ENCODE measurements at places on chromosomes 11 and 22.

- peak; percentile 53 for DNase-seq
Observed at GRCh38 chr11:122491509-122491908, 164.0 kb upstream of the UBASH3B start.

DNA sequence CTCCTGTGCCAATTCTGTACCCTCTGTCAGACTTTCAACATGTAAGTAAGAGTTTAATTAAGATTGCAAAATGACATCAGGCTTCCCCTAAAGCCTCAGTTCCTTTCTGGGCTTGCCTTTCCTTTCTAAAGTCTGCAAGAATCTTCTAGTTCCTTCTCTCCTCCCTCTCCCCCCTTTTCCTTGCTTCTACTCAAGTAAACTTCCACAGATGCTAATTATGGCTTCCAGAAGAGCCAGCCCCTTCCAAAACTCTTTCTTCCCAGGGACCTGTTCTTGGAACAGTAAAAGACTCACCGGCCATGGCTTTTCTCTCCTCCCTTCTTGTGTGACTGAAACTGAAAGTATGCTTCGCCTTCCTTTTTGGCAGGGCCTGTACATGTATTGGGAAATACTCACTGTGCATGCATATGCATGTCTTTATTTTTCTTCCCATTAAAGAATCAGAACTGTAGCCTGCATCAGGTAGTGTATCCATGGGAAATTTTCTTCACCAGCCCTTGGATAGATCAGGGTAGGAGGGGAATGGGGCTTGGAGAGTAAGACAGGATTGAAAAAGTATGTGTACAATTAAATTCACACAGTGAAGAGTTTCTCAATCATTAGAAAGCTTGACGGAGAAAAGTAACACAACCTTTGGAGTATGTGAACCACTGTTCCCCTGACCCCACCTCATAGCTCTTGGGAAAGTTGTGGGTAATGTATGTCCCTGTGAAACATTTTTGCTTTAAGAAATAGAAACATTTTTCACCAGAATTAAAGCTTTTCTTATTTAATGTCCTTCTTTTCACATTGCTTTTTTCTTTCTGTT, at the start of gene CASP1:
TSS of gene CASP1 (minus strand) at position 332 of the 808 bp plus-strand sequence. CDS start at position 301, 31 bp downstream.
- DNase-seq = peak; percentile 69

- no peak for DNase-seq
Observed at GRCh38 chr11:1864831-1865665, 12.2 kb downstream of the LSP1 start.

DNA sequence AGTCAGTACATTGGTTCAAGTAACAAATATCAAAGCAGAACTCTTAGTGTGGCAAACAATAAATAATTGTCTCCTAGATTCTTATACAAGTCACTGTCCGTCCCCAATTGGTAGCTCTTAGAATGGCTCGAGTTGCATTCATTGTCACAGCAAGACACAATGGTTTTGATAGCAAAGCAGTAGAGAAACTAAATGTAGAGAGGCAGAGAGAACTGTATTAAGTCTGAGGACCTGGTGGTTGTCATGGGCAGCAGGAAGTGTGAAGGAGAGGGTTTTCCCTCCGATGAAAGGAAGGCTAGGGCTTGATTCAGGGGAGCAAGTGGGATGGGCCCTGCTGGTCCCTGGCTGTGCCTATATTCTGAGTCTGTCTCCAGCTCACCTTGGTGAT, 36.6 kb downstream of the RCOR2 start:
- DNase-seq = no peak

- no peak for DNase-seq
Observed at GRCh38 chr11:126115816-126116331, 53.2 kb upstream of the CDON start.

GRCh38 chr11:44266056-44266780, 43.7 kb downstream of the ALX4 start:
- no peak for DNase-seq

GRCh38 chr11:7536100-7536499, 22.3 kb downstream of the PPFIBP2 start:
- no peak for DNase-seq

DNA sequence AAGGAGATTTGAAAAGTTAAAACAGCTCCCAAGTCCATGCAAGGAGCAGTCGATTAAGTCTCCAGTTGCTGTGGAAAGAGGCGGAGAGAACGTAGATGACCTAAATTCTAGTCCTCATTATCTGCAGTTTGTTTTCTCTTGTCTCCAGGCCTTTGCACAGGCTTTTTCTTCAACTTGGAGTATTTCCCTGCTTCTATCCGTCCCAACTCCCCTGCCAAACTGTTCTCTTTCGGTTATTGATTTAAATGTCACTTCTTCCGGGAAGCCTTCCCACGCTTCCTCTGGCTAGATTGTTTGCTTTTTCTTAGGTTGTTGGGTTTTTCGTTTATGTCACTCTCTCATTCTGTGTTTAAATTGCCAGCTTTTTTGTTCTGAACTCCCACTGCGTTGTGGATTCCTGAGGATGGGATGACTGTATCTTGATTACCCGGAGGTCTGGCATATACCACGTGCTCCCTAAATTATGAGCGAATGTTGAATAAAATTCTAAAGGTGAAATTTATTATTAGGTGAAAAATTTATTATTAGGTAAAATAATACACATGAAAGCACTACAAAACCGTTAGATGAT, 463 bp downstream of the TMEM126B start:
- no peak for DNase-seq

- DNase-seq = peak; percentile 74
Observed at GRCh38 chr11:59573216-59573615, 42.4 kb downstream of the OSBP start.

DNA sequence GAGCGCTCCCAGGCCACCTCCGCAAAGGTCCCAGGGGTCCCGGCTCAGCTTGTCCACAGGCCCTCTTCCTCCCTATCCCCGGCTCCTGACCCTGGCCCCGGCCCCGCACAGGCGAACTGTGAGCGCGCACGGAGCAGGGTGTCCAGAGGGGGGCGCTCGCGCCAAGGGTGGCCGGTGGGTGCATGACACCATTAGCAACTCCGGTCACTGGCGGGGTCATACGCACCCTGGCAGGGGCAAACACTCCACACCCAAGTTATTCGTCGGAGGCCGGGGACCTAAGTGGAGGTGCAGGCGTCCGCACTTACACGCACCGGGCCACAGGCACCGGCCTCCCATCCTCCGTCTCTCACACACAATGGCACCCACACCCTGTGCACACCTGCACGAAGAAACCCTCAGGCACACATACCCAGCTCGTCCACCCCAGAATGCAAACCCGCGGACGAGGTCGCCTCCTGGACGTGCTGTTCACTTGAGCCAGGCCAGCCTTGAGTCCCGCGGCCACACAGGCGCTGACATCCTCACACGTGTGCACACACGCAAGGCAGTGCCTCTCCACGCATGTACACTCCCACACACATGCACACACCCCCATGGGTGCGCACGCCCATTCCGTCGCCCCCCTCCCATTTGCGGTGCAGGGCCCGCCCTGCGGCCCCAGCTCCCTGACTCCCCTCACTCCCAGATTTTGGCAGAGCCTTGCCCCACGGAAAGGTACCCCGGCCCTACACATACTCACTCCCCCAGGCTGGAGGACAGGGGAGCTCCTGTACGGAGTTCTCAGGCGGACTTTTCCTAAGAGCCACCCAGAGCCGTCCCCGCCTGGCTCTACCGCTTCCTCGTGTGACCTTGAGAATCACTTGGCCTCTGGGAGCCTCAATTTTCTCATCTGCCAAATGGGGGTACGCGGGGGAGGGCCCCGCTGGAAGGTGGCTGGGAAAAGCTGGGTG, at the start of gene RASGRP2:
TSS of gene RASGRP2 (minus strand) at position 552 of the 953 bp plus-strand sequence. CDS start 1,276 bp downstream, outside the sequence.
- DNase-seq = no peak

DNA sequence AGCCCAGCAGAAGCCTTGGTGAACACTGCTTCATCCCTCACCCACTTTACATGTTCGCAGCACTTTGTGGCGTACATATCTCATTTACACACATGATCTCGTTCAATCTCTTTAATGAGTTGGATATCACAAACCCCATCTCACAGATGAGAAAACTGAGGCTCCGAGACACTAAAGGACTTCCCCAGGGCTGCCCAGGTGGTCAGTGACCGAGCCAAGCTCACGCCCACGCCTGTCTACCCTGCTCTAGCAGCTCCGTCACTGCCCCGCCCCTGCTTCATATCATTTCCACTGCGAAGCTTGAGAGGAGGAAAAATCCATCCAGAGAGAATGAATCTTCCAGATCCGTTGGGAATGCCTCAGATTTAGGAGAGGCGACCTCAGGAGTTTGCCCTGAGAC, 11.8 kb upstream of the DSCAML1 start:
- no peak for DNase-seq

- DNase-seq = no peak
Observed at GRCh38 chr11:134041791-134042696, 26.8 kb upstream of the JAM3 start.

GRCh38 chr11:34929794-34930763, 13.7 kb downstream of the PDHX start:
- no peak for DNase-seq

GRCh38 chr22:46525389-46526243, 11.8 kb downstream of the CELSR1 start:
- DNase-seq = no peak

GRCh38 chr22:24401931-24402367, 25.4 kb upstream of the ADORA2A start:
- no peak for DNase-seq

GRCh38 chr11:122584670-122585069, 70.9 kb upstream of the UBASH3B start:
- no peak for DNase-seq

- DNase-seq = no peak
Observed at GRCh38 chr11:20448834-20449233, 61.3 kb downstream of the PRMT3 start.

DNA sequence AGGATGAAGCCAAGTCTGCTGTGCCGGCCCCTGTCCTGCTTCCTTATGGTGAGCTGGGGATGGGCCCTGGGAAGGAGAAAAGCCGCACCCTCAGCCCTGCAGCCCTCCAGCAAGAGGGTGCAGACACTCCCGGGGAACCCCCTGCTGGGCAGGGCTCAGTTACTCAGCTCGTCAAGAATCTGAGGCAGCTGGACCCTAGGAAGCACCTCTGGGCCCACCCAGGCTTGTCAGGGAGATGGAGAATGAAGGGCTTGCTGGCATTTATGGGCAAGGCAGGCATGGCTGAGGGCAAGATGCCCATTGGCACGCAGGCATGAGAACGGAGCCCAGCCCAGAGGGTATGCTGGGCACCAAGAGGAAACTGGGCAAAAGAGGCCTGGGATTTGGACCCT, 12.9 kb downstream of the RELT start:
- DNase-seq = peak; percentile 75

All from NCI-H226 (cell line).